ENCODE measurements at places on chromosomes 5 and 9.
A peak's percentile ranks its signal among the peaks of the same experiment; 100 is the strongest.

- DNase-seq, result no peak
Observed at GRCh38 chr5:153158608-153159007, 331.9 kb upstream of the GRIA1 start.

DNA sequence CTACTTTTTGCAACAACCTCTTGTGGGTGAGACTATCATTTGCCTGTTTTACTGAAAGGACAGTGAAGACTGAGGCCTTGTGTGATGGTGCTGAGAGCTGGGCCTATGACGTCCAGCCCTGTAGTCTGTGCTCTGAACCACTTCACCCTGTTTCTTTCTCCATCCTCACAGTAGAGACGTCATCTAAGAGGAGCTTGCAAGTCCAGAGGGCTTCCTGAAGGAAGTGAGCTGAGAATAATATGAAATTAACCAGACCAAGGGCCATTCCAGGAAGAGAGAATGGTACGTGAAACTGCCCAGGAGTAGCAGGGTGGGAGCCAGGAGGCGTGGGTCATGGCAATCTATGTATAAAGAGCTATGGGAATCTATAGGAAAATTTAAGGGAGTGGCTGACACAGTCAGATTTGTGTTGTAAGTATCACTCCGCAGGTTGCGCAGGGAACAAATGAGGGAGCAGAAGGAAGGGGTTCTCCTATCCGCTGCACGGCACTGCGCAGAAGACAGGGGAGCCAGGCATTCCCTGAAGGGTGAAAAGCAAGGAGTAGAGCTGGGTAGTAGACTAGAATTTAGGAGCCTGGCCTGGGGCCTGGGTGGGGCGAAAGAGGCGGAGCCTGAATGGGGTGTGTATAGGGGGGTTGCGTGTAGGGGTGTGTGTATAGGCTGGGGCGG is 596 bp upstream of the FGFR4 start:
- DNase-seq, result no peak

- DNase-seq, result no peak
Observed at GRCh38 chr5:57258052-57258451, 84.2 kb downstream of the GPBP1 start.

DNA sequence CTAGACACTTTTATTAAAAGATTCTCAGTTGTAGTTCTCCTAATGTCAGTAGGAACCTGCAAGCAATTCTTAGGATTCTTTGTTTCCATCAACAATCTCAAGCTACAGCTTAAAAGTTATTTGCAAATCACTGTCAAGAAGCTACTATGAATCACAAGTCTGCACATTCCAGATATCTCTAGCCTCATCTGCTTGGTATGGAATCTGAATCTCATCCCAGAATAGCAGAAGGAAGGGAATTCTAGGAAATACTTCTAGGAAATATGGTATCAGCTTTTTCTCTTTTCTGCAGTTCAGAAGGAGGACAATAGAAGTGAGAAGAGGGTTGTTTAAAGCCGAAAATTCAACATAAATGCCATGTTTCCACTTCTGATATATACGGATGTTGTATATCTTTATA is 792.2 kb upstream of the CDH9 start:
- DNase-seq, result no peak

- DNase-seq, result no peak
Observed at GRCh38 chr9:97487107-97487506, 14.4 kb upstream of the TMOD1 start.

DNA sequence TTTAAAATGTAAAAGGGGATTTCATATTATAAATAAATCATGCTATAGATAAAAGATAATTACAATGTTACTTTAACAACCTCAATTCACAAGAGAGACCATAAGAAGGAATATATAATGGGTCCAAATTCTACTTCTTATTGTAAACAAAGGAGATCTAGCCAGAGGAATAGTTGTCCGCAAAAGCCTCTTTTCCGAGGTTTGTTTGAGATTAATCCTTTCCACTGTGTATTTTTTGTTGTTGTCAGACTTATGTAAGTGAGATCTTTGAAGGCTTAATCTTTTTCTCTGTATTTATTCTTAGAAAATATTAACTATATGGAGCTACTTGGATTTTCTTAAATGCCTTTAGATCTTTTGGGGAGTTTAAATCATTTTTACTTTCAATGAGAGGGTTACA is 1299.3 kb upstream of the WWC1 start:
- no peak for DNase-seq

GRCh38 chr5:147044572-147045273 is 166.2 kb upstream of the PPP2R2B start:
- no peak for DNase-seq

DNA sequence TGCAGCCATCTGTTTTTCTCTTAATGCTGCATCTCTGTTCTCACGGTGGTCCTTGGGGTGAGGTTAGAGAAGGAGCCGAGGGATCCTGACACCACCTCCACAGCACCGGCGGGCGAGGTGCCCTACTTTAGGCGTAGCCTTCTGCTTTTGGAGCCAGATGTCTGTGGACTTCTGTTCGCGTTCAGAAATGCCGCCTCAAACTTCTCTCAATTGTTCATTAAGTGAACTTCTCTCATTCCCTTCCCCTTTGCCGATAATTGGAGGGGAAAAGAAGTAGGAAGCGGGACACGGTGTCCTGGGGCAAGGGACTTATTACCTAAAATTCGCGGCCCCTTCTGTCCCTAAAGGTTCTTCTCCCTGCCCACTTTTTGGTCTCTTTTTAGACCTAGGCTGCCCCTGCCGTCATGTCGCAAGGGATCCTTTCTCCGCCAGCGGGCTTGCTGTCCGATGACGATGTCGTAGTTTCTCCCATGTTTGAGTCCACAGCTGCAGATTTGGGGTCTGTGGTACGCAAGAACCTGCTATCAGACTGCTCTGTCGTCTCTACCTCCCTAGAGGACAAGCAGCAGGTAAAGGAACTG is 455 bp downstream of the KIF20A start:
- no peak for DNase-seq

GRCh38 chr5:153508700-153509099 is 18.2 kb downstream of the GRIA1 start:
- DNase-seq, result no peak

DNA sequence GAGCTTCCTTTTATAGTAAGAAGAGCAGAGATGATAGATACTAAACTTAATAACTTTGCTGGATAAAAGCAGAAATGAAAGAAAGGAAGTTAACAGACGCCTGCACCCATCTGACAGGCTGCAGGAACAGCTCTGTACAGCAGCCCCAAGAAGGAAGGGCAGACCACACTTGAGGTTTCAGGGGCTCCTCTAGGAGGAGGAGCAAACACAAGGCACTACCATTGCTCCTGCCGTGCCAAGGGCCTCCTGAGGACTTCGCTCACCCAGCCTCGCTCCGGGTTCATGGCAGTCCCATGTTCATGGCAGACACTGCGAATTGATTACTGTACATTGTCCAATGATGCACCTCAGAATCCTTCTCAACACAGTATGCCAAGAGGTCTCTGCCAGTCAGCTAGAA is 85.1 kb downstream of the AMBP start:
- peak; percentile 17 for DNase-seq

DNA sequence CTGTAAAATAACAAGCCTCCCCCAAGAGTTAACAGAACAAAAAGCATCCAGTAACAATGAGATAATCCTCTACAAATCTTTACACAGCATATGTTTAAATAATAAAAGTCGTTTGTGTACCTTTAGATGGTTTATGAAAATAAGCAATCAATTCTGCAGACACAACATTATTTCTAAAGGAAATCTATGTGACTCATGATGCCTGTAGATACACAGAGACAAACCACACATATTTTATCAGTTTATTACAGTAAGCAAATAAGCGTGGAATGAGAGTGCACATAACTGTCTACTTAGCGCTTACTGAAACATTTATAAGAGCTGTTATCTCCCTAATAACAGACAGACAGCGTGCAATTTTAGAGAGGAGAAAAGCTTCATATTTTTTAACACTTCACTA is 243.6 kb downstream of the AP3B1 start:
- no peak for DNase-seq

- DNase-seq, result no peak
Observed at GRCh38 chr9:114928671-114929070, 1.7 kb downstream of the TNFSF8 start.

- DNase-seq, result no peak
Observed at GRCh38 chr9:132732326-132733259, 62.3 kb downstream of the GTF3C4 start.

DNA sequence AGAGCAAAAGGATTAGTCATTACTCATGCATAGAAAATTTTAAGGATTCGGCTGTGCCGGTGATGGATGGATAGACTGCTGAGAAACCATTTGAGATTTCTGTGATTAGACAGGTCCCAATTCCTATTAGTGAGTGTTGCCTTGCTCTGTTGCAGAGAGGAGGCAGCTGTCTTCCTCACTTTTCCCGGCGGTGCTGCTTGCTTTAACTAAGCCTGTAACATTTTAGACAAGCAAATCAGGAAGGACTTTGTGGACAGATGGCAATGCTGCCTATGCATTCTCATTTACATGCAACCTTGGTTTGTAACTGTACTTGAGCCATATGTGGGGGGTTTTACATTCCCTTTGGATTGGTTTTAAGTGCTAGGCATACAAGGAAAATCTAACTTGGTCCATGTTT is 1176.3 kb downstream of the CDH18 start:
- no peak for DNase-seq

- DNase-seq, result no peak
Observed at GRCh38 chr5:56501781-56502557, 268.8 kb upstream of the ANKRD55 start.

- no peak for DNase-seq
Observed at GRCh38 chr9:19976226-19976625, 187.4 kb upstream of the SLC24A2 start.

GRCh38 chr9:126612326-126612812 is 1.4 kb upstream of the LMX1B start:
- DNase-seq, result no peak

DNA sequence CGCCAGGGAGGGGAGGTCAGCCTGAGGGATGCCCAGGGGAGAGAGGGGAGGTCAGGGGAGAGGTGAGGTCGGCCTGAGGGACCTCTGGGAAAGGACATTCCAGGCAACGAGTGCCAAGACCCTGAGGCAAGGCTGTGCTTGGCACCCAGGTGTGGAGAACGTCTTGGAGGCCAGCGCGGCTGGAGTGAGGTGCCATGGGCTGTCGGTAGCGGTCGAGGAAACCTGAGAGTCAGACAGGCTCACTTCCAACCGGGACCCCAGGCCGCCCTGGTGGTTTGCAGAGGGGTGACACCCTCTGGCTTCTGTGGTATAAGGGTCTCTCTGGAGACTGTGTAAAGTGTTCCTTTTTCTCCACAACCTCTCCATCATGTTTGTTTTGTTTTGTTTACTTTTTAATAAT is 82.9 kb downstream of the CACNA1B start:
- no peak for DNase-seq

DNA sequence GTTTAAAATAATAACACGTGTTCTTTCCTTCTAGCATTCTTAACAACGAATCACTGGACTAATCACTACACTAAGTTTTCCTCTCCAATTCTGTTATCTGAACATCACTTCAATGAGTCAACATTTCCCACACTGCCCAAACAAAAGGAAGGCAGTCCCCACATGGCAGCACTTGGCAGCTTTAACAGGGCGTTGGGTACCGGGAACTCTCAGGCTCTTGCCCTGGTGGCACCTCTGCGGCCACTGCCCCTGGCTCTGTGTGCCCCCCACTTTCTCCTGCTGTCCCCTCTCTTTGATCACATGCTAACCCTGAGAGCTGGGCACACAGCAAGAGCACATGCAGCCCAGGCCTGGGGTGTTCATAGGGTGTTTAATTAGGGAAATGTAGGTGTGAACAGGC is 15.7 kb downstream of the SLC6A3 start:
- no peak for DNase-seq

DNA sequence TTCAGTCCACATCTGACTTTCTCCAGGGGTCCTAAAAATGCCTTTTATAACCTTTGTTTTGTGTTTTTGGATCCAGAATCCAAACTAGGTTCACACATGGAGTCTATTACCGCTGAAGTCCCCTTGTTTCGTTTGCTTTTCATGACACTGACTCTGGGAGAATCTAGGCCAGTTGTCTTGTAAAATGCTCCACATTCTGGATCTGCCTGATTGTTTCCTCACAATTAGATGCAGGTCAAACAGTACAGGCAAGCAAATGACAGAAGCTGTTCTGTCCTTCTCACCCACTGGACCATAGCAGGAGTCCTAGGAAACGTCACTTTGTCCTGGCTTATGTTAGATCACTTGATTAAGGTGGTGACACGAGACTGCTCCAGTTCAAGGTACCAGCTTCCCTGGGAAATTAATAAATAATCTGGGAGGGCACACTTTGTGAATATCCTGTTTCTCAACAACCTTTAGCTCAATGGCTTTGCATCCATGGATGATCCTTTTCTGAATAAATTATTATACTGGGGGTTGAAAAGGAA is 34.1 kb downstream of the FABP6 start:
- no peak for DNase-seq

DNA sequence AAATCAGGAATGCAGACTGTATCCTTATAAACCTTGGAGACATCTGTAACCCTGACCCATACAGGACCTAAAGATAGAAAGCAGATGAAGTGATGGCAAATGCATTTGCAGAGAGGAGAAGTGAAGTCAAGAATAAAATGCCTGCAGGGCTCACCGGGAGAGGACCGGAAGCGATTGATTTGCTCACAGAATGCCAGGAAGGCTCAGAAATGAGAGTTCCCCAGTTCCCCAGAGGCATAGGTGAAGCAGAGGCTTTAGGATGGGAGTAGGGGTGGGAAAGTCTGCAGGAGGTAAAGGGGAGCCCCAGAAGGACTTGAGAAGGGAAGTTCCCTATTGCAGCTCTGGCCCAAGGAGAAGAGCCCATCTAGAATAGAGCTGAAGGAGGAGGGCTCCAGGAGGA is 63.9 kb upstream of the TNFAIP8 start:
- DNase-seq, result no peak

- no peak for DNase-seq
Observed at GRCh38 chr9:34370335-34370969, 6.2 kb downstream of the MYORG start.

DNA sequence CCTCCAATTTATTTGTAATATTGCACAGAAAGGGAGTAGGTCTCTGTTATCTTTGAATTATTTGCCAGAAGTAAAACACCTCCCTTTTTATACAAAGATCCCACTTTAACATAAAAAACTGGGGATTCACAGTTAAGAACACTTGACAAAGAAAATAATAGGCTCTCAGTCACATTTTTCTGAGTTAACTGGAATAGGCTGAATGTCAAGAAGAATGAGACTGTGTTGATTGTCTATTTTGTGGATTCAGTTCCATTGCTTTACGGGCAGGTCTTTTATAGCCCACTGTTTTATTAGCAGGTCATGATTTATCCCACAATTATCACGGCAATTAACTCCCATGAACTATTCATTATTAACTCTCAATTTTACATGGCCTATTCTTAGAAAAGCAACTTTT is 427.4 kb downstream of the CTNND2 start:
- DNase-seq, result no peak

DNA sequence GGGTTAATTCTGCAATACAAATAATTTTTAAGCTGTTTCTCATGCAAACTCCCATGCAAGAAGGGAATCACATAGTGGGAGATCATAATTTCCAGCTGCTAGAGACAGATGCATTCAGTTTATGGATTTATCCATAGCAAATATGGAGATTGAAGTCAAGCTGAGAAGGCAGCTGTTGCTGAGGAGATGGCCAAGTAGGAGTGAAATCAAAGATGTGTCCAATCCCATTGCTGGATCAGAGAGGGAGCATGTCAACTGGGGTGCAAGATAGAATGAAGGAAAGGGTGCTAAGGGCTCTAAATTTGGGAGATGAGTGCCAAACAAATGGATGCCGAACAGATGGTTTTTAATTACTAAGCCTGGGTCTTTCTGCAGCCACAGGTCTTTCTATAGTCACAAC is 504.5 kb downstream of the NFIB start:
- no peak for DNase-seq

- no peak for DNase-seq
Observed at GRCh38 chr9:91681461-91682305, 258.1 kb upstream of the NFIL3 start.

GRCh38 chr9:99078717-99079116 is 26.2 kb upstream of the TGFBR1 start:
- no peak for DNase-seq

Data from SIG-M5 (cell line).